Left forelimb (tissue), 1 donor: ENCODE measurements at places on chromosomes 12 and 14.

DNA sequence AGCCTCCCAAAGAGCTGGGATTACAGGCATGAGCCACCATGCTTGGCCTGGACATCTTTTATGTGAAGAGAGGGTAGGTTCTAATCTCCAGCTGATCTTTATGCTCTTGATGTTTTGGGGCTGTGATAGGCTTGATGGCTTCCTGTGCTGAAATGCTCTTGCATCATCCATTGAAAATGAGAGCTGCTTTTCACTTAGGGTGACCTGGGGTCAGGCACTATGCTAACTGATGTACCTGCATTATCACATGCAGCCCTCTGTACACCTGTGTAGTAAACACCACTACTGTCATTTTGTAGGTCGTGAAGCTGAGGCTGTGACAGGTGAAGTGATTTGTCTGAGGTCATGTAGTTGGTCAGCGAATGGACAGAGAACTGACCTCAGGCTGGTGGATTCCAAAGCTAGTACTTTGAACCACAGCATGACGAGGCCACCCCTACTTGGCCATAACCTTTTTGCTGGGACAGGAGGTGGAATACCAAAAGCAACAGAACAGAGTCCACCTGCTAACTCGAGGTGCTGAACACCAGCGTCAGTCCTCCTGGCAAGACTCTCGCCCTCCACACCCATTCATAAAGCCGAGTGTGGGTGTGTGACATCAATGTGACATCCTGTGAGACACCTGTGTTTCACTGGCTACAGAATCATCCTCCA is 69.1 kb downstream of the C12orf75 start:
- no peak for DNase-seq

- DNase-seq, result no peak
Measured at GRCh38 chr12:75985566-75985965, 46.0 kb downstream of the PHLDA1 start.

GRCh38 chr12:42284876-42285275 is 41.0 kb downstream of the ZCRB1 start:
- DNase-seq, result no peak

DNA sequence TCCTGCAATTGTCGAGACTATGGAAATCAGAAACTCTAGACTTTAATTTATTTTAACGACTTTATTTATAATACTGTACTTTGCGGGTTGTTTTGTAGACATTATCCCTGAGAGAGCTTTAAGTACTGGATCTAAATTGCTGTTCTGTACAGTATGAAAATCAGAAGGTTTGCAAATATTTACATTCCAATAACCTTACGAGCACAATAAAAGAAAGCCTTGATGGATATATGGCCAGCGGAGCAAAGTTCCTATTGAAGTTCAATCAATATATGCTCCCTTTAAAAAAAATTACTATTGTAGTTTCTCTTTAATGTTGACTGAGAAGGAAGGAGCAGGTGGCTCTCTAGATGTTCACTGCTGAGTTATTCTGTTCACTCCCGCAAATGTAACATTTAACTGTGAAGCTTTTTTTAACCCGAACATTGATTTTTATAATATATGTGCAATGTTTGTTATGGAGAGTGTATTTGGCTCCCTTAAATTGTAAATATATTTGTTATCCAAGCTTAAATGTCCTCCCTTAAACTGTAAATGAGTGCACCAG is 235.3 kb downstream of the PLCZ1 start:
- DNase-seq, result no peak

- no peak for DNase-seq
Measured at GRCh38 chr12:81800298-81801148, 41.4 kb upstream of the PPFIA2 start.

DNA sequence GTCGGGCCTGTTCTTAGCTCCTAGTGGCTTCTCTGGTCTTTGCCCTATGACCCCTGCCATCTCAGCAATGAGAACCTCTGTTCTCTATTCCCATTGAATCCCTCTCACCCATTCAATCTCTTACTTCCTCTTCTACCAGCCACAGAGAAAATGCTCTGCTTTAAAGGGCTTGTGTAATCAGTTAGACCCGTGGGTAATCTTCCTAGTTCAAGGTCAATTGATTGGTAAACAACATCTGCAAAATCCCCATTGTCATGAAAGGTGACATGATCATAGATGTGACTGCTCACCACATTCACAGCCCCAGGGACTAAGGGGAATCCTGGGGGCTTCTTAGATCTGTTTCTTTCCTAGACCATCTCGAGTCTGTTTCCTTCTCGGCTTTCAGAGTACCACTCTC is 7.2 kb upstream of the CCDC197 start:
- DNase-seq, result no peak

- DNase-seq, result no peak
Measured at GRCh38 chr12:125399489-125399888, 334.3 kb downstream of the AACS start.

DNA sequence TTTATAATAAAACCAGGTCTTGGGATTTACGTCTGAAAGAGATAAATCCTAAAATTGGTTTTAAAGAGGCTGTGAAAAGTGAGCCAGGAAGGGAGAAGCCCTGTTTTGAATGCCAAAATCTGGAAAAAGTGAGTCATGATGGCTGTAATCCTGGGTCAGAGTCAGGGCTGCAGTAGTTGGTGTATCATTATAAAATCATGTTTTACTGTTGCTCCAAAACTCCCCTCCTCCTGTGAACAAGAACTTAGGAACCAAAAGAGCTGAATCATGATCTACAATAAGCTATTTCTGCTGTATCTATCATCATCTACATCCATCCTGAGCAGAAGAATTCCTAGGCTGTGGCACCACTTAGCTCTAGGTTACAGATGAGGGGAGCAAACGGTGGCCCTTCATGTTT is 79.3 kb downstream of the LMO3 start:
- no peak for DNase-seq

- DNase-seq, result no peak
Measured at GRCh38 chr12:57807285-57807684, 11.2 kb downstream of the AVIL start.

DNA sequence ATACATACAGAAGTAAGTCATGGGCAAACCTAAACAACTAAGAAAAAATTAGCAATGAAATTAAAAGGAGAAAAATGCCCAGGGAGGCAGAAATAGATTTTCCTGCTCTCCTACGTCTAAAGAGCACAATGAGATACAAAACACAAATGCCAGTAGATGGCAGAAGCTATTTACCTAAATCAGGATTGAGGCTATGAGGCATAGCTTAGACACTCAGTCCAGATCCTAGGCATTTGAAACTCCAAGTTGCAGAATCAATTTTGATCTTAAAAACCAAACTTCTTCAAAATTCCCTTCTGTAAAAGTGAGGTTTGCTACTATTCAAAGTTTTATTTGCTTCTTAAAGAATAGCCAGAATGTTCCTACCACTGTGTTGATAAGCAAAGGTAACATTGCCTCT is 368.6 kb downstream of the DAD1 start:
- no peak for DNase-seq

GRCh38 chr14:77086951-77087350 is 11.1 kb upstream of the CIPC start:
- no peak for DNase-seq

DNA sequence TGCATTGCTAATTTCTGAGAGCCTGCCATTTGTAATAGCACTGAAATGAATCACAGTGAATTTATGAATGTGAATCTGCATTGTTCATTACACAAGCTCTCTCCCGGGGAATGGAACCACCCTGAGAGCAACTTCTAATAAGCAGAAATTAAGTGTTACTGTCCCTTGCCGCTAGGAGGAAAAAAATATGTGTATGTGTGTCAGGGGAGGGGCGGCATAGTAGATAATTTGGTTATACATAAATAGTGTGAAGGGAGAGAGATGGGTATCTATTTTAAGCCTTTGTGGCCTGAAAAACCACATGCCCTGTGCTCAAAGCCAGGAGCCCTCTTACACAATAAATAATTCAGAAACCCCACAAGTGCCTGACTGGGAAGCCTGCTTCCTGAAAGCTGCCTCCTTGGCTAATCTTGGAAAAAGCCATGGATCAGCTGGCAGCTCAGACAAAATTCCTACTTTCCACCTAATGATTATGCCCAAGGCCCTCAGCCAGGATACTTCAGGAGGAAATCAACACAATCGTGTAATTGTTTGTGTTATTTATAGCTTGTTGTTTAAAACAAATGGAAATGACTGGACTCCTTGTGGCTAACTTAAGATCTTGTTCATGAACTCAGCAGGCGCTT is 366.2 kb upstream of the KITLG start:
- no peak for DNase-seq

- no peak for DNase-seq
Measured at GRCh38 chr12:132529156-132529839, 39.3 kb downstream of the FBRSL1 start.

GRCh38 chr12:21451529-21451928 is 14.1 kb downstream of the PYROXD1 start:
- DNase-seq, result no peak

DNA sequence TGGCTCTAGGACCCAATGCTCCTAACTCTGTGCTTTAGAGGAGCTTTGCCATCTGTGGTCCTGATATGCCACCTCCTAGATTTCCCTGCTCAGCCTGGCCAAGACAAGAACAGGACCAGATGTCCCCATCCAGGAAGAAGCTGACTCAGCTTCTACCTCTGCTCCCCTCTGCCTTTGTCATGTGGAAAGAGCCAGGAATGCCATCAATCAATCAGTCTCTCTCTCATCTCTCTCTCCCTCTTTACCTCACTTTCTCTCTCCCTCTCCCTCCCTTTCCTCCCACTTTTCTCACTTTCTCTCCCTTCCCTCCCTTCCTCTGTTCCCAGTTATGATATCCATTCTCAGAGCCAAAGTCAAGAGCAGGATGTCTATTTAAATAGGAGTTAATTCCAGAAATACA is 892.5 kb upstream of the TMEM132C start:
- DNase-seq, result no peak

DNA sequence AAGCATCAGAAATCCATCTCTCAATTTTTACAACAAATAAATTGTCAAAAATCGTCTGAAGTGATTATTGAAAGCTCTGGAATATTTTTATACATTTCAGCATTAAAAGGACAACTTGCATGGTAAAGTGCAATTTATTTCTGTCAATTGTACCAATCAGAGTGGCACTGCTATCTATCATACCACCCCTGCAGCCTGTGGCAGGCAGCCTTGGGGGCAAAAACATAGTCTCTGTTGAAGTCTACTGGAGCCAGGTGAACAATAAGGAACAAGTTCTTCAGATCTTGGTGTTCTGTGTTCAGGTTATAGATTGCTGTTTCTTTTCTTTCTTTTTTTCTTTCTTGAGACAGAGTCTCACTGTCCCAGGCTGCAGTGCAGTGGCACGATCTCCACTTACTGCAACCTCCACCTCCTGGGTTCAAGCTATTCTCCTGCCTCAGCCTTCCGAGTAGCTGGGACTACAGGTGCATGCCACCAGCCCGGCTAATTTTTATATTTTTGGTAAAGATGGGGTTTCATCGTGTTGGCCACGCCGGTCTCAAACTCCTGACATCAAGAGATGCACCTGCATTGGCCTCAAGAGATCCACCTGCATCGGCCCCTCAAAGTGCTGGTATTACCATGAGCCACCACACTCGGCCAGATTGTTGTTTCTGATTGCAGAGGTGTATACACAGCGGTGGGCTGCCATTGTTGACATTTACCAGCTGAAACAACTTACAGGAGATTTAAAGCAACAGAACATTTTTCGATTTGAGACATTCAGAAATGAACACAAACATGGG is 629.6 kb downstream of the SLC16A7 start:
- no peak for DNase-seq

- peak; percentile 78 for DNase-seq
Measured at GRCh38 chr12:57111031-57111734, at the start of gene STAT6. Gene STAT6, minus strand, starts transcription at chr12:57111362. Its CDS starts 3,084 bp downstream, at chr12:57108278.
